ENCODE measurements at places on chromosomes 2 and 18.

DNA sequence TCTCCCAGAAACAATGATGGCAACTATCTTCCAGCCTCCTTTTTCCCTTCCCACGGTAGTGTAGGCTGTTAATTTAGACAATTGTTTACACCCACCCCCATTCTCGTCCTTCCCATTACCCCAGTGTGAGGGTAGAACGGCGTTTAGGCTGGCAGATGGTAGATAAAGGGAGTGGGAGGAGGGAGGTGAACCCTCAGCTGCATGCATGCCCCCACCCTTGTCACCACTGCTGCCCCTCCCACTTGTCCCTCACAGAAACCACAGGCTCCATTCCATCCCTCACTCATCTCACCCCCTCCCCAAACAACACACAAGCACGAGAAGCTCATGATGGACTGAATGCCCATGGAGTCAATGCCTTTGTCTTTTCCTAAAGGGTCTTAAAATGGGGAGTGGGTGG lies 107.9 kb upstream of the PARD3B start:
- no peak for DNase-seq

GRCh38 chr2:155308367-155309009 lies 610.0 kb downstream of the KCNJ3 start:
- no peak for DNase-seq

GRCh38 chr2:183892315-183892941 lies 705.9 kb upstream of the ZNF804A start:
- no peak for DNase-seq

DNA sequence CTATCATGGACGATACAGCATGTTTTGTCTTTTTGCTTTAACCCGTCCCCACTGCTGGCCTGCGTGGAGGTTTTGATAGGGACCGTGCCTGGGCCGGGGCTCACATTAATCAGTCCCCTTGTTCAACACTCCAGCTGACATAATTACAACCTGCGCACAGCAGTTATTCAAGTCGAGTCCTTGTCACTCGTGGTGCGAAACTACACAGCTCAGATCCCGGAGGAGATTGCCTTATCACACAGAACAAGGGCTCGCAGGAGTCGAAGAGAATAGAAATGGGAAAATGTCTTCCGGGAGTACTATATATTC lies 304.4 kb downstream of the ZNF407 start:
- no peak for DNase-seq

GRCh38 chr2:42844366-42844765 lies 52.0 kb upstream of the HAAO start:
- no peak for DNase-seq

DNA sequence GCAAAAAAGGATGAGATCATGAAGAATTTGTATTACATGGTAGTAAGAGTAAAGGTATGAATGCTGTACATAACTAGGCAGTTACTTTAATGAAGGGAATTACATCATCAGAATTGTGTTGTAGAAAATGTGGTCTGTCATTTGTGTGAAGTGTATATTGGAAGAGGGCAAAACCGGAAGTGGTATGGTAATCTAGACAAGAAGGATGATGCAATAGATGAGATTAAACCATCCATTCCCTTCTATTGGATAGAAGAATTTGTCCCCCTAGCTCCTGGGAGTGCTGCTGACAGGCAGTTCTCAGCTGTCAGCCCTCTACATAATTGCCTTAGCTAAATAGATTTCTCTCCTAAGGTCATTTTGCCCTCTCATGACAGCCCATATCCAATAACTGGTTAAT lies 55.9 kb upstream of the BARD1 start:
- no peak for DNase-seq

DNA sequence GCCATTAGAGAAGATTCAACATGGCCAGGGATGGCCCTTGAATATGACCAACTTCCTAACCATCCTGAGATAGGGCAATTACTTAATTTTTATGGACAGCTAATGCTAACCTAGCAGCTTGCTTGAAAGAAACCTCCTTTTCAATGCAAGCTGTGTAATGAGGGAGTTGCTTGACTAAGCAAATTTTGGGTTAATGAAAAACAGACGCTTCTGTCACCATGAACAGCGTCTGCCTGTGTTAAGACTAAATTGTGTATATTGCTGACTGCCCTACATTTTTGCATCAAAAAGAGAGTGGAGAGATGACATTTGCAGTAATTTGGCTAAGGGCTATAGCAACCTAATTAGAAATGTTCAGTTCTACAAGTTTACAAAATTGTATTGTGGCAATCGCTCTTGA lies 319.2 kb upstream of the LRATD1 start:
- no peak for DNase-seq

DNA sequence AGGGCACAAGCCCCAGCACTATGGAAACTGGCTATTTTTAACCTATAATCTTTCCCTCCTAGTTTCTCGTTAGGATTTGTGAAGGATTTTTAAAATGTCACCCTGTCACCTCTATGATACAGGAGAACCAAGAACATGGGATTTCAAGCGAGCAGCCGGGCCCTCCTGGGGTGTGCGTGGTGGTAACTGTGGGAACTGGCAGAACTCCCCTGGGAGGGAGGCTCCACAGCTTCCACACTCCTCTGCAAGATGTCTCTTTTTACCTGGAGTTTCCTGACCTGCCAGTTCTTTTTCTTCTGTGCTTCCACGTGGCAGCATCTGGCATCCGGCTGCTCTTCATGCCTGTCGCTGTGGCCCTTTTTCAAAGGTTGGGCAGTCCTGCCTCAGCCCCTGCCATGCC lies 386.3 kb upstream of the MYT1L start:
- DNase-seq = no peak

DNA sequence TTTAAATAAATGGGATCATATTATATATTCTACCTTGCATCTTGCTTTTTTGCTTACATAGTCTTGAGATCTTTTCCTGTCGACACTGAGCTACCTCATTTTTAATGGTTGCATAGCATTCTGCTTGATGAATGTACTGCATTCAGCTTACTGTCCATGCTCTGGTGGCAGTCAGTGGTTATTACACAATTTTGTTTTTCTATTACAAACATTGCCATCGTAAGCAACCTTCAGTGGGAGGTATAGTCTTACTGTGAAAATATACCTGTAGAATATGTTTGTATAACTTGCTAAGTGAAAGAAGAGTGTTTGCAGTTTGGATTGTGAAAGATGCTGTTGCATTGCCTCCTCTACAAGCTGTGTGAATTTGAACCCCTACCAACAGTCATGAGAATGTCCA lies 43.4 kb downstream of the UBXN4 start:
- no peak for DNase-seq
